ENCODE measurements at places on chromosomes 11 and 22.

DNA sequence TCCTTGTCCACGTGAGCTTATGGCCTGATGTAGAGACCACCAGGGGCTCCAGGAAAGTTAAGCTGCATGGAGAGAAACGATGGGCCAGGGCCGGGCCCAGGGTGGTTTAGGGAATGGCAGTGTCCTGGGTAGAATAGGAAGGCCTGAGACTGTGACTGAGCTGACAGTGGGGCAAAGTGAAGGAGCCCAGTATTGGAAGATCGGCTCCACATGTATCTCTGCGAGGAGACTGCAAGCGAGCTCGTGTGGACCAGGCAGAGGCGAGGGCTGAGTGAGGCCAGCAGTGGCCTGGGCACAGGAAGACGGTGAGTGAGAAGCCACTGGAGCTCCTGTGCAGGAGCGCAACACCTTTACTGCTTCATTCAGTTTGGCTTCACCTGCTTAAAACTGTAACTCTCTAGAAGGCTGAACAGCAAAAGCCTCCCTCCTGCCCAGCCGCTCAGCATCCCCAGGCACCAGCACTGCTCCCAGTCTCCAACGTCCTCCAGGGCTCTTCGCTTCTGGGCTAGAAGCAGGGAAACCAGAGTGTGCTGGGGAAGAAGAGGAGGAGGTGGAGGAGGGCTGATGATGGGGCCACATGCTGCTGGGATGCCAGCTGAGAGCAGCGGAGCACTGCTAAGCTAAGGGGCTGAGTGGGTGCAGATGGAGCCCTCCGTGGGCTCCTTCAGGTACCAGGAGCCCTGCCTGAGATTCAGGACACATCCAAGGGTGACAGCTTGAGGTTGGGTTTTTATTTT lies 13.5 kb downstream of the TCIRG1 start:
- DNase-seq = no peak

DNA sequence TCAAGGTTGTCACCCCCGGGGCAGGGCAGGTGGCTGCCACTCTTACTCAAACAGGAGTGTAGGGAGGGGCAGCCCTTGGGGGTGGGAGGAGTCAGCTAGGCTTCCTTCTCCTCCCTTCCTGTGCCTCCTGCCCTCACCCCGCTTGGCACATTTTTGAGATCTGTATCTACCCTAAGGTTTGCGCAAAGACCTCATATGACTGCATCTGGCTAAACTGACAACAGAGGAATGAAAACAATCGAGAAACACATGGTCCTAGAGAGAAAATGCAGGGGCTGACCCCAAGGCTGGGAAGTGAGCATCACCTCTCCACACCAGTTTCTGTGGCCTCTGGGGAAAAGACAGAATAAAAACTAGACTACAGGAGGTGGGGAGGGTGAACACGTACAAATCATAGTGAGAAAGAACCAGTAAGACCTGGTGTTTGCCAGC lies 28.1 kb downstream of the IGSF9B start:
- DNase-seq = peak; percentile 68

DNA sequence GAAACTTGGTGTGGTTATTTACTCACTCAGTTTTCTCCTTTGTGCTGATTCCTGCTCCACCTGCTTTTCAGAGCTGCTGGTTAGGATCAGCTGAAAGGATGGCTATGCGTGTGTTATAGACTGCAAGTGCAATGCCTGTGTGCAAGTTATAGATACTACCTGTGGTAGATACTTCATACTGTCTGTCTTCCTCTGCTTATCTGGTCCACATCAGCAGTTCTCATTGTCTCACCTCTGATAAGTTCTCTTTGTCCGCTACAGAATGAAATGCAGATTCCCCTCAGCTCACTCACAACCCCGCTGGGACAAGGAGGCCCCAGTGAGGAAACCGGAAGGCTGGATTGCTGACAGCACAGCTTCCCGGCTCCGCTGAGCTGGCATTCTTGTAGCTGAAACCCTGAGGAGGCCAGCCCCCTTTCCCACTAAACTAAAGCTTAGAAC lies 37.5 kb upstream of the LYVE1 start:
- DNase-seq = peak; percentile 92

DNA sequence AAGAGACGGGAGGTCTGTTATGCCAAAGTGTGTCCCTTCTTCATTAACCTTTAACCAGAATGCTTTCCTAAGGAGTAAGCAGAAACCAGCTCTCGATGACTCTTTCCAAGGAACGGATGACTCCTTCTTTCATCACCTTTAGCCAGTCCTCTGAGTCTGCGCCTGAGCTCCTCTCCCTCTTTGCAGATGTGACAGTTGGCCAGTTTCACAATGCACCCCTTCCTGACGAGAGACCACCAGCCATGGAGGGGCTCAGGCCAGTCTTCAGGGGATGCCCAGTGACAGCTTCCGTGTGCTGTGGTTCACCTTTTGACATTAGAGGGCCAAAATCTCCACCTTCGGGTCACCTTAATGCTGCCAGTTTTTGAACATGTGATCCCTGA lies 826.1 kb downstream of the TBC1D22A start:
- DNase-seq = no peak

- peak; percentile 68 for DNase-seq
Observed at GRCh38 chr22:17199003-17199731, 20.1 kb downstream of the ADA2 start.

DNA sequence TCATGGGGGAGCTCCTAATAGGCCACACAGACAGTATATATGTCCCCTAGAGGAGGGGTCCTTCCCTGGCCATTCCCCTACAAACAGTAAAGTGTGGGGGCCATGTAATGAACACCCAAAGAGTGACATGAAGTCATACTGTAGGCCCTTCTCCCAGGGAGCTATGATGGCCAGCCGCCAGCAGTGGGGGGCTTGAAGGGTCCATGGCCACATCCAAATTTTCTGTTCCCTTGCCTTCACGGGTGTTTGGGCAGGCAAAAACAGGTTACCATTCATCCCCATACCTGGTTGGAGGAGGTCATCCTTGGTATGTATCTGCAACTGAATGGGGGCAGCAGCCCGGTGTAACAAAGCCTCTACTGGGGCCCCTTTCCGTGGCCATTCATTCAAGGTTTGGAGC lies 2118.0 kb downstream of the LRRC4C start:
- no peak for DNase-seq

DNA sequence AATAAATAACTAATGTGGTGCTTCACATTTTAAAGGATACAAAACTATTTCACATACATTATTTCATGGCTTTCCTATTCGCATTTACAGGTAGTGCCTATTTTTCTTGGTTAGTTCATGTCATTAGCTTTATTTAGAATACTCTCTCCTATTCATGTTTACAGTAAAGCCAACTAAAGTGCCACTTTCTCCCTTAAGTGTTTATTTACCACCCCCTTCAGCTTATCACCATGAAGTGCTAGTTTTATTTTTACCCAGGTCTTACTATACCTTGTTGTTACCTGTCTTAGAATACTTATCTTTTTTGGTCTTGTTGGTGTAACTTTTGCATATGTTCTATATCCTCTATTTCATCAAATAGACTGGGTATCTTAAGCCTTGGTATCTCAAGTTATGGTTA lies 715.2 kb upstream of the TENM4 start:
- no peak for DNase-seq

GRCh38 chr22:39133871-39134270 lies 18.6 kb downstream of the CBX7 start:
- DNase-seq = no peak

GRCh38 chr11:31921081-31921480 lies 110.0 kb upstream of the PAX6 start:
- no peak for DNase-seq

- no peak for DNase-seq
Observed at GRCh38 chr11:15933886-15934625, 422.3 kb downstream of the SOX6 start.

DNA sequence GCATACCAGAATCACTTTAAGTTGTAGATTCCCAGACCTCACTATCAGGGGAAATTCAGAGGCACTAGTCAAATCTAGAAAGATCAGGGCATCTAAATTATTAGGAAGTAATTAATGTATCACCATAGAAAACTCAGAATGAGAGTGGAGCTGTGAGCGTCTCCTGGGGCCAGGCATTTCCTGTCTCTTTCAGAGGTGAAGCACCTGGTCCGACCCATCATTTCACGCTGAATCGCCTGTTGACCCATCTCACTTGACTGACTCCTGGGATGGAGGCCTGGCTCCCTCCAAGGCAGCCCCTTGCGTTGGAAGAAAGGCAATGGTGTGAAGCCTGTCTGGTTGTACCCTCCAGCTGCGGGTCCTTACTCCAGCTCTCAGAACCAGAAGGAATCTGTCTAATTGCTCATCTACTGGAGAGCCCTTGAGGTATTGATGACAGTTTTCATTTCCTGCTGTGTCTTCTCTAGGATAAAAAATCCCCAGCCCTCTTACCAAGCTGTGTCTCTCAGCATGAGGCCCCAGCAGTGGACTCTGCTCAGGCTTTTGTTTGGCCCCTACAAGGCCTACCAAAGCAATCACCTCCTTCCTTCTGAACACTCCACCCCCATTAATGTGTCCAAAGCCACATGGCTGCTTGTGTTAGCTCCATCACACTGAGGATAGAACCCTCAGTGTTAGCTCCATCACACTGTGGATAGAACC lies 93.2 kb upstream of the SYT13 start:
- DNase-seq = no peak

DNA sequence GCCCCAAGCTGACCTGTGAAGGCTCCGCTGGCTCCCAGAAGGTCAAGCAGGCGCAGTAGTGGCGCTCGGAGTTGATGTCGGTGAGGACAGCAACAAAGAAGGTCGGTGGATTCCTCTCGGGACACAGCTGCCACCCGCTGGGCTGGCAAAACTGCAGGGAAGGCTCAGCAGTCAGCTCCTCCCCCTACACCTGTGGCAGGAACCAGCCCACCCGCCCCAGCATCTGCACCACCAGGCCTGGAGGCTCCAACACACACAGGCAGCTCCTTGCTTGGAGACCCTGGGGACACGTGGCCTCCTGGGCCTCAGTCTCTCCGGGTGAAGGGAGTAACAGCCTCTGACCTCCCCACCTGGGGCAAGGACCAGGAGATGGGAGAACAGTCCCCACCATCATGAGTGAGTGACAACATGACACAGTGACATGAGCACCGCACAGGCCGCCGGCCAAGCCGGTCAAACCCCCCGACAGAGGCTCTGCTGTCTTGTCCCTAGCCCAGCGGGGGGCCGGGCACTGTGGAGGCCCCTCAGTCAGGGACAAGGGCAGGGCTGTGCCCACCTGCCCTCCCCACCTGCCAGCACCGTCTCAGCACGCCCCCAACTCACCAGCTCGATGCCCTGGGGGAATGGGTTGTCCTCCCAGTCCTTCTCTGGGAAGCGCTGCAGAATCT lies 6.9 kb downstream of the SBF1 start:
- no peak for DNase-seq

GRCh38 chr11:99422581-99423427 lies 402.1 kb downstream of the CNTN5 start:
- DNase-seq = peak; percentile 38

DNA sequence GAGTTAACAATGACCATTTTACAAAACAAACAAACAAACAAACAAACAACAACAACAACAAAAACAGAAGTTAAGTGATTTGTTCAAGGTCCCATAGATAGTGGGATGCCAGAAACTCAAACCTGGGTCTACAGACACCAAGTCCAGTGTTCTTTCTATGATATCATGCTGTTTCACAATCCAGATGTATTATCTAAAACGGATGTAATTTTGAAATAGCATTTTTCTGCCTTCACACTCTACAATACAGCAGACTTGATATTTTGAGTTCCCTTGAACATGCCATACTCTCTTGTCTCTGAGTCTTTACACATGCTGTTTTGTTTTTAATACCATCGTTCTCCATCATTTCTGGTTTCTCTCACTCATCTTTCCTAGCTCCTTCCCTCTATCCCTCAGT lies 104.5 kb downstream of the RELT start:
- DNase-seq = peak; percentile 65

- peak; percentile 32 for DNase-seq
Observed at GRCh38 chr11:72589802-72590761, 84.1 kb downstream of the PDE2A start.

DNA sequence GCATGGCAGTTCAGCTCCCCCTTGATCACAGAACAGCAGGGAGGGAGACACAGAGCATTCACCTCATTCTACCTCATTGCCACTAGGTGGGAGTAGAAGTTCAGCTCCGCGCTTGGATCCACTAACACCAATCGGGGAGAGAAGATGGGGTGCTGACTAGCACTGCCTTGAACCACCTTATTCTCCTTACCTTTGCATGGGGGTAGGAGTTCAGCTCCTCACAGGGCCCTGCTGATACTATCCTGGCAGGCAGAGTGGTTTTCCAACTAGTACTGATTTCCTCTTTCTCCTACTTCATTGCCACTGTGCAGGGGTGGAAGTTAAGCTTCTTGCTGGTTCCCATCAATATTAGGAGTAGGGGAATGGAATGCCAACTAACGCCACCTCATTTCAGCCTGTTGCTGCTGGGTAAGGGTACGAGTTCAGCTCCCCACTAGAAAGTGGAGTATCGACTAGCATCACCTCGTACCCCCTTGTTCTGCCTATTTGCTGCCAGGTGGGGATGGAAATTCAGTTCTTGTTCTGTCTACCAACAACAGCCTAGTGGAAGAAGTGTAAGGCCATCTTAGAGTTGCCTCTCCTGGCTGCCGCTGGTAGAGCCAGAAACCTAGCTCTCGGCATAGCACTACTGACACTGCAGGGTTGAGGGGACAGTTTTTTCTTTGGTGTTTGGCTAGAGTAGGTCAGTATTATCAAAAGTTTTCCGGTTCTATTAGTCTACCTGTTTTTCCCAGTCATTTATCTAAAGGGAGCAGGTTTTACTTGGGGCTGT lies 550.9 kb upstream of the CCDC90B start:
- DNase-seq = peak; percentile 48

DNA sequence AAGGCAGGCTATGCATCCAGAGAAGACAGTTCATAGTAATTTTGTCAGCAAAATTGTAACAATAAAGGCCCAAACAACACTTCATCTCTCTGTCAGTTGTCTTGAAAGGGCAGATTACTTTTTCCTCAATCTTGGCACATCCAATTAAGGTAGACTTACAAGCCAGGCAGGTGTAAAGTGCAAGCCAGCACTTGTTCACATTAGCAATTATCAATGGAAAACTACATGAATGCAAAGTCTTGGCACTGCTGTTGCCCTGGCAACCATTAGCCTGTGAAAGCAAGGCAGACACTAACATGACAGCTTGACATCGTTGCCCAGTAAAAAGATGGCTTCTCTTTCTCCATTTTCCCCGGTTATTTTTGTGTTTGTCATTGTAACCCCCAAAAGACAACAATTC lies 677.2 kb upstream of the TENM4 start:
- no peak for DNase-seq

- DNase-seq = no peak
Observed at GRCh38 chr11:118610225-118610772, 2.9 kb downstream of the PHLDB1 start.

DNA sequence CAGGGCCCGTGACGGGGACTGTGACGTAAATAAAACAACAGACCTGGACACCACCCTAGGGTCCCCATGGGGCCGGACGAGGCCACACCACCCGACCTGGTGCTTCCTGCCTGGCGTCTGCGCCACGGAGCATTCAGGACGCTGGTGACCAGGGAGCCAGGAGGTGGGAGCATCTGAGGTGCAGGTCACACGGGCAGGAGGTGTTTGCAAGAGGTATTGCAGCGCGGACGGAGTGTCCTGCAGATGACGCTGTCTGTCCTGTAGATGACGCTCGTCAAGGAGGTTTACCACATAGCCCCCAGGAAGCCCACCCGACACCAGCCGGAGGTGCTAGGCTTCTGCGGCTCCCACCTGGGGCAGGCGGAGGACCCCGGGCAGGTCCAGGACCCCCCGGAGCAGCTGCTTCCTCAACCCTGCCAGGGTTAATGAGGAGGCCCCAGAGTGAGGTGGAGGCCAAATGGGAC lies 986 bp upstream of the MUC5B start:
- no peak for DNase-seq

GRCh38 chr11:133198438-133198837 lies 333.9 kb downstream of the OPCML start:
- DNase-seq = no peak

All from cardiac fibroblast (primary cell).